ENCODE measurements at places on chromosomes 5 and 9.

GRCh38 chr5:104952876-104953275 lies 1390.3 kb upstream of the NUDT12 start:
- DNase-seq = no peak

DNA sequence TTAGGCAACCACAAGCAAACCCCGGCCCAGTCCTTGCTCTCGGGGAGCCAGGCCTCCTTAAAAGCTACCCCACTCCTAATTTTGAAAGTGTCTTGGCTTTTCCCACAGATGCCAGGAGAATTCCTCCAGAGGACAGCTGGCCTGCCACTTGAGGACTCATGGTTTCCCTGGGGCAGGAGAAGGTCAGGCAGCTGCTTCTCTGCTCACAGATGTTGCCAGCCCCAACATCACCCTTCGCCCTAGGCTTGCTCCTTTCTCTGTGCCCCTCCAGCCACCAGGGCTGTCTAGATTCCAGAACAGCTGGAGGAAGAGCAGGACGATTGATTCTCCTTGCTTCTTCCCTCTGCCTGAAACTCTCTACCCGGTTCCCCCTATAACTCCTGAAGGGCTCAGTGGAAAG lies 8.5 kb downstream of the GGTA1 start:
- DNase-seq = no peak

DNA sequence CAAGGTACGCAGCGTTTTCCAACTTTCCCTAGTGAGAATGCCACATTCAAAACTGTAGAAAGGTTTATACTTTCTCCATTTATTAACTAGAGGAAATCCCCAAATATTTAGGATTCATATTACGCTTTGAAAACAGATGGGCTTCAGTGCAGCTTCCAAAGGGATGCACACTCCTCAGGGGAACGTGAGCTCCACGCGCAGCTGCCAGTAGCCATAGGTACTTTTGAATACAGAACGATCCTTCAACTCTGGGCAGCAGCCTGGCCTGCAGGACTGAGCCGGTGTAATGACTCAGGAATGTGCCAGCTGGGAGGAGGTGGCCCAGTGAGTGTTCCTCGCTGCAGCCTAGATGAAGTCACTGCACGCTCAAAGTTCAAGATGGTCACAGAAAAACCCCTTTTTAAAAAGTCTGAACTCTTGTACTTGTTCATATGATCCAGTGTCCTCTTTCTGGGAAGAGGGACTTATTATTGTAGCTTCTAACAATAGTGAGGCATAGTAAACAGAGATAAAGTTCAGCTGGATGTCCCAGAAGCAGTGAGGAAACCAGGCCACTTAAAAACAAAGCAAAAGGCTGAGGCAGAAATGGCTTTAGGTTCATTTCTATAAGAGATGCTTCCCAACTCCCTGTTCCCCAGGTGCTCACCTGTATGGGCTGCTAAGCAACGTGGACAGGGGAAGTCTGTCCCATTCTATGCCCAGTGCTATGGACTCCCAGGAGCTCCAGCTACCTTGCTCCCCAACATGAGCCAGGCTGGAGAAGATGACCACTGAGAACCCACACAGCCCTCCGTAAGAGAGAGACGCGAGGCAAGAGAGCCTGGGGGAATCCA lies 130.0 kb downstream of the LHFPL2 start:
- no peak for DNase-seq

- DNase-seq = no peak
Measured at GRCh38 chr9:82934949-82935348, 128.0 kb downstream of the RASEF start.

DNA sequence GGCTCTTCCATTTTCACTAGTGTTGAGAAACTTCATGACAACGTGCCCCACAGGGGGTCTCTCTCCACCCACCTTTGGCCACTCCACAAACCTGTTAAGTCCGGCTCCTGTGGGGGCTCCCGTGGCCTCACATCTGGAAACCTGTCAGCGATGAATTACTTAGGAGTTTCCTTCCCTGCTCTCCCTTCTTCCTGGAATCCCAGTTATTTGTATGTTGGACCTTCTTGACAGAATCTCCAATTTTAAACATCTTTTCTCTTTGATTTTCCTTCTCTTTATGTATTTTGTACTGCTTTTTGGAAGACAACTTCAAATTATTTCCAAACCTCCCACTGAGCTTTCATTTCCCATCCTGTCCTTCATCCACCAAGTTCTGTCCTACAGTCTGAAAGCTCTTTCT lies 55.1 kb upstream of the NRARP start:
- DNase-seq = no peak

GRCh38 chr9:90702441-90702955 lies 59.9 kb upstream of the DIRAS2 start:
- no peak for DNase-seq

DNA sequence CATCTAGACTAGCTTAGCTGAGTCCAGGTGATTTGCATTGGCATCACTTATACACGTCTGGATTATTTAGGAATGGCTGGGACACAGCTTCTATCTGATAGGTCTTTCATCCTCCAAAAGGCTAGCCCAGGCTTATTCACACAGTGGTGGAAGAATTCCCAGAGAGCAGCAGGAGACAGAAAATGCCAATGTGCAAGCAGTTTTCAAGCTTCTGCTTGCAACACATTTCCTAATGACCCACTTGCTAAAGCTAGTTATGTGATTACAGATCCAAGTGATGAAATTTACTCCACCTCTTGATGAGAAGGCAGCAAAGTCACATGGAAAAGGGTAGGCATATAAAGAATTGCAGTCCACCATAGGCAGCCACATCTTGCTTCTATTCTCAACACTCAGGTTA lies 44.2 kb upstream of the MAST4 start:
- no peak for DNase-seq
